NCI-H1436 (cell line): ENCODE measurements at places on chromosomes 3 and 15.

DNA sequence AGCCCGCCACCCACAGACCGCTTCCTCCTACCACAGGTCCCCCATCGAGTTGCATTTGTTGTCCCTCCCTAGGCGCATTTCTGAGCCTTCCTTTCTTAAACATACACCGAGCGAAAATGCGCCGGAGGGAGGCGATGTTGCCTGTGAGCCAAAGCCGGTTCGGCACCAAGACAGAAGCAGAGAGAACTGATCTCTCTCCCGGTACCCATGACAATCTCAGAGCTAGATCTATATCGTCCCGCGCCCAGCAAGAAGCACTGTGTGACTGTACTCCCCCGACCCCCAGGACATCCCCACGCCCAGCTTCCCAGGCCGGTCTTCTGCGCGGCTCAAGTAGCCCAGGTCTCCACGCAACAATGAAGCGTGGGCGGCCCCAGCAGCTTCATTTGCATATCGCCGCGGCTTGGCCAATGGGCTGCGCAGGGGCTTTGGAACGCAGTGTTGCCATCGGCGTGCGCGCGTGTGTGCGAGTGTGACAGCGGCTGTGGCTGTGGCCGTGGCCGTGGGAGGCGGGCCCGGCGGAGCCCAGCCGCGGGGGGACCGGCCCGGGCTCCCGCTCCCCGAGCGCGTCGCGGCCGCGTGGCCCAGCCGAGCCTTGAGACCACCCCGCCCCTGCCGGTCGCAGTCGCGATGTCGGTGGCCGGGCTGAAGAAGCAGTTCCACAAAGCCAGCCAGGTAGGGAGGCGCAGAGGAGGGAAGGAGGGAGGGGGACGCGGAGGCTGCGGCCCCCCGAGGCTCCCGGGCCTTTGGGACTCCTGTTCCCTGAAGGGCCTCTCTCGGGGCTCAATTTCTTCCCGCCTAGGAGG lies at the start of gene SH3GL3:
Gene SH3GL3, plus strand, starts transcription at position 438 of the 806 bp plus-strand sequence. Its CDS starts 193 bp downstream, at position 631.
- peak; percentile 40 for DNase-seq

DNA sequence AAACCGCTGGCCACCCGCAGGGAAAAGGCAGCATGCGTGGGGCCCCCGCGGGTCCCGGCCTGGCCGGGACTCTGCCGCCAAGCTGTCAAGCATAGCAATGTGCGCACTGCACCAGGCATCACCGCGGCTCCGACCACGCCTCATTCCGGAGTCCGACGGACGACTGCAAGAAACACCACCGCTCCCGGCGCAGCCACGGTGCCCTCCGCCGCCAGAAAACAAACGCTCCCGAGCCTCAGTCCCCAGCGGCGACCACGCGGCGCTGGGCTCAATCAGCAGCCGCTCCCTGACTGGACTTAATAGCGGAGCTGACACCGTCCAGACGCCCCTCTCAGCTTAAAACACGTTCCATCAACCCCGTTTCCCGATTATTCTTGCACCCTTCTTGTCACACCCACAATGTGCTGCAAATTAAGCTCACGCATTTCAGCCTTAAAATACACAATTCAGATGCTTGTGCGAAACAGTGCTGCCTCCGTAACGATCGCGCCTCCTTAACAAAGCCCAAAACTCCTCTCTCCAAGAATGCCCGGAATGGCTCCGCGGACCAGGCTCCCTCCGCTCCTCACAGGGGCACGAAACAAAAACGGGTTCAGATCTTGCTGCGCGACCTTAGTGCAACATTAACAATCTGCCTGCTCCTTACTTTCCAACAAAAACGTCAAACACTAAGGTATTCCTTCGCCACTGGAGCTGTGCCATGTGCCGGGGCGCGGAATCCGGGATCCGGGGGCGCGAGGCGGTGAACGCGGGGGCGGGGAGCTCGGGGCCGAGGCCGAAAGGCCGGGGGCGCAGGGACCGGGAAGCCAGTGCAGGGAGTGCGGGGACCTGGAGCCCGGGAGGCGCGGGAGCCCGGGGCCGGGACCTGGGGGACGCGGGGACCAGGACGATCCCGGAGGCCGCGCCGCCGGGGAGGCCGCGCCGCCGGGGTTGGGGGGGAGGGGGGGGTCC lies 655 bp downstream of the CYFIP1 start:
- DNase-seq, result no peak

DNA sequence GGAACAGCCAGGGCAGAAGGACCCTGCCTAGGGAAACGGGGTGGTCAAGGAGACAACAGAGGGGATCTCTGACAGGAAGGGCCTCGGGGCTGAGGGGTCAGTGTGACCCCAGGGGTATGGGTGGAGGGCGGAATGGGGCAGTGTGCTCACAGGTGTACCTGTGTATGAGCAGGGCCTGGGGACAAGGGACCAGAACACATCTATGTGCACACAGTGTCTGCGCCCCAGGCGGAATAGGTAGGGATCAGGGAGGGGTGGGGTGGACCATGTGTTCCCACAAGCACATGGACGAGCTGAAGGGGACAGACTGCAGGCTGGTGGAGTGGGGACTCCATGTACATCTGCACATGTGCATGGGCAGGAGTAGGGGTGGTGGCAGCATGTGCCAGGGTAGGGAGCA lies 5.0 kb upstream of the TLR9 start:
- DNase-seq, result no peak

- no peak for DNase-seq
Measured at GRCh38 chr3:12612514-12613226, 51.2 kb downstream of the RAF1 start.

DNA sequence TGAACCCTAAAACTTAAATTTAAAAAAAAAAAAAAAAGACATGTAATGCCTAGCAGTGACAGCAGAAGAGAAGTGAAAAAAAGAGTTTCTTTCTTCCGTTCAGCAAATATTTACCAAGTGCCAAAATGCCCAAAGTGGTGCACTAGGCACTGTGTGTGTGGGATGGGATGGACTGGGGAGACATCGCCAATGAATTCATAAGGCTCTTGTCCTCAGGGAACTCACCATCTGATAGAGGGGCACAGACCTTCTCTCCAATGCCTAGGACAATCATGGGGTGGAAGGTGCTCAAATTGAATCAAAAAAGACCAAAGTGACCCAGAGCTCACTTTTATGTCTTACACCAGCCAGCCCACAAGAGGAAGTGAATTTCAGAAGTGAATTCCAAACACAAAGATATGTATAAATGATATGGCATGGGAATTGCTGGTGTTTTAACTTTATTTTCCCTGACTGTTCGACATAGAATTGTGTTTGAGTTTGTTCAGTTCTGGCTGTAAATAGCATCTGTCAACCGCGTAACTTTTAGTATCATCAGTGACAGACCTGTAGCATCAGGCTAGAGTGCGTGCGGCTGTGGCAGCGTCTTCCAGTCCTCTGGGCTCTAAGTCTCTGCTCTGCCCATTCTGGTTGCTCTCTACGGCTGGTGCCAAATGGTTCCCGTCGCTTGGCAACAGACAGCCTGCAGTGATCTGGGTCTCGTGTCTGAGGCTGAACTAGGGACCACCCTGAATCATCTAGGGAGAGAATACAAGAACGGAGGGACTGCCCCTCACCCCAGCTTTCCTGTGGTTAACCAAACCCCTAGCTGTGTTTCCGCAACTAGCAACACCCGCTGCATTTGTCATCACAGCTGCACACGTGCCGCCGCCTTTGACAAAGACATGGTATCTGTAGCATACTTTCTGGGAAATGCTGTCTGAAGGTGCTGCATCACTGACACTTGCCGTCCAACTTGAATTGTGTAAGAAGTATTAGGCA lies 154.0 kb upstream of the THBS1 start:
- no peak for DNase-seq

DNA sequence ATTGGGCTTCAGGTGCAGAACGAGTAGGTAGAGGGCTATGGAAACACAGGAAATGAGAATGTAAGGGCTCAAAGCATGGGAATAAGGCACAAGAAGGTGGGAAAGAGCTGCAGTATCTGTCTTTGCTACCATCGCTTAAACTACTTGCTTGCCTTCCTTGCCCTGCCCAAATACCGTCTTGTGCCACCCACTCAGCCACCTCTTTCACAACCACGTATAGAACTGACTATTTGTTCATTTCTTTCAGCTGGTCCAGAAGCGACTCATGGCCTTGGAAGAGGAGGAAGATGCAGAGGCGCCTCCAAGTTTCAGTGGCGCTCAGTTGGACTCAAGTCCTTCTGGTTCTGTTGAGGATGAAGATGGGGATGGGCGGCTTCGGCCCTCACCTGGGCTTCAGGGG lies 11.8 kb downstream of the LPCAT4 start:
- no peak for DNase-seq

GRCh38 chr15:22960556-22960955 lies 19.6 kb downstream of the CYFIP1 start:
- DNase-seq, result no peak

DNA sequence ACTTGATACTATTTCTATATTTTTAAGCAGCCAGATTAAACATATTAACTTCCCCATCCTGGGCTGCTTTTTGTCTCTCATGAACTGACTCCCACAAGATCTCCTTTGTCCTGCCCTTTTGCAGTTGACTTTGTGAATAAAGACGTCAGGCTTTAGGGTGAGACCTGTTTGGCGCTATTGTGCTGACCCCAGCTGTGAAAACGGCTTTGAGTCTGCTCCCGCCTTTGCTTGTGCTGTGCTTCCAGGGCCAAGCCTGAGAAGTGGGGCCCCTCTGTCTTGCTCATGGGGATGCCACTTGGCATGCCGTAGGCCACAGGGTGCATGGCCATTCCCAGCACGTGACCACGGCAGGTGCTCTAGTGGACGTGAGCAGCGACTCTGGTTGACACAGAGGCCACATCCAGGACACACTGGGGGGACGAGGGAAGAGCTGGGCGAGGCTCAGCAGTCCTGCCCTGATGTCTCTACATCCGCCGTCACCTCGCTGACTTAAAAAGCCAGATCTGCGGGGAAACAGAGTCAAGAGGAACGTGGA lies 268.9 kb upstream of the LYSMD4 start:
- no peak for DNase-seq

GRCh38 chr3:169285057-169286033 lies 378.2 kb downstream of the MECOM start:
- DNase-seq, result no peak

DNA sequence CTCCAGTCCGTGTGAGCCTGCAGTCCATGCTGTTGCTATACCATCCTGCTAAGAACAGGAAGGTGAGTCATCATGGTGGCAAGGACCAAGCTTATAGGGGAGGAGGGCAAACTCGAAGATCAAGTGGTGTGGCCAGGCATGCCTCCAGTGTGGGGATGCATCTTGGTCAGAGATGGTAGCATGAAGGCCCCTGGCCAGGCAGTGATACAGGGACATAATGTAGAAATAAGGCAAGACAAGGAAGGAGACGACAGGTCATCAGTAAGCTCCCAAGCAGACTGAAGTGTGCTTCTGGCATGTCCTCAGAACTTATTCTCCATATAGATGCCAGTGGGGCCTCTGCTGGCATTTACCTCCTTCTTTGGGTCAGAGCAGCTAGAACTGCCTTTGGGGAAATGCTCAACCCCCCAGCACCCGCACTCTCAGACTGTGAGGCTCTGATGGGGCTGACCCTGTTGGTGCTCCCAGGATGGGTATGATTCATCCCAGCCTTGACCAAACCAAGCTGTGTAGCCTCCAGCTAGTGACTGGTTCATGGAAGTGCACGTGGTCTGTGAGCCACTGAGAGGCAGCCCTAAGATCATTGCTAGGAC lies 52.5 kb upstream of the ATP2B2 start:
- no peak for DNase-seq

GRCh38 chr3:143865302-143865701 lies 17.0 kb upstream of the SLC9A9 start:
- no peak for DNase-seq

- DNase-seq, result no peak
Measured at GRCh38 chr15:85710340-85710842, 84.3 kb downstream of the KLHL25 start.

DNA sequence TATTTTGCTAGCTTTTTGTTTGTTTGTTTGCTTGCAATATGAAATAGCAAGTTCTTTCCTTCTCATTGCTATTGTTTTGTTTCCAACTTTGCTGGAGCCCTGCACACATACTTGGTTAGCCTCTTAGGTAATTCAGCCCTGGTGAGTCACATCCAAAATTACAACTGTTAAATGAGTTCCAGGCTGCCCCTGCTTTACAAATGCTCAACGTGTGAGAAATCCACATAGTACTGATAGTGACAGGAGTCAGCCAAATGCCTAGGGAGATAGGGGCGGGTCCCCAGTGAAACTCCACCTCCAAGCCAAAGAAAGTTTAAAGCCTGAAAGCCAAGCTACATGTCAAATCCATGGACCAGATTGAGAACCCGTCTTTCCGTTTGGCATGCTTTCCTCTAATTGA lies 81.3 kb upstream of the RNF7 start:
- no peak for DNase-seq

GRCh38 chr3:174218016-174218415 lies 641.1 kb upstream of the NAALADL2 start:
- no peak for DNase-seq

DNA sequence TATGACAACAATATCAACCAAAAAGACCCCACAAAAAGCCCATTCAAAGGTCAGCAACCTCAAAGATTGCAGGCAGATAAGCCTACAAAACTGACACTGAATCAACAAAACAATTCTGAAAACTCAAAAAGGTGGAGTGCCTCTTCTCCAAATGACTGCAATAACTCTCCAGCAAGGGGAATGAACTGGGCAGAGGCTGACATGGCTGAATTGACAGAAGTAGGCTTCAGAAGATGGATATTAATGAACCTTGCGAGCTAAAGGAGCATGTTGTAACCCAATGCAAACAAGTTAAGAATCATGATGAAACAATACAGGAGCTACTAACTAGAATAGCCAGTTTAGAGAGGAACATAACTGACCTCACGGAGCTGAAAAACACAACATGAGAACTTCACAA lies 20.4 kb upstream of the SLC25A38 start:
- no peak for DNase-seq

- DNase-seq, result no peak
Measured at GRCh38 chr15:68699124-68699880, 120.5 kb downstream of the CORO2B start.

GRCh38 chr3:182533394-182533793 lies 259.9 kb upstream of the ATP11B start:
- peak; percentile 72 for DNase-seq

- no peak for DNase-seq
Measured at GRCh38 chr3:147939839-147940238, 530.7 kb downstream of the ZIC1 start.

- peak; percentile 31 for DNase-seq
Measured at GRCh38 chr3:167882057-167882667, 146.6 kb downstream of the SERPINI1 start.

- no peak for DNase-seq
Measured at GRCh38 chr3:45673273-45673672, 15.9 kb upstream of the SACM1L start.

DNA sequence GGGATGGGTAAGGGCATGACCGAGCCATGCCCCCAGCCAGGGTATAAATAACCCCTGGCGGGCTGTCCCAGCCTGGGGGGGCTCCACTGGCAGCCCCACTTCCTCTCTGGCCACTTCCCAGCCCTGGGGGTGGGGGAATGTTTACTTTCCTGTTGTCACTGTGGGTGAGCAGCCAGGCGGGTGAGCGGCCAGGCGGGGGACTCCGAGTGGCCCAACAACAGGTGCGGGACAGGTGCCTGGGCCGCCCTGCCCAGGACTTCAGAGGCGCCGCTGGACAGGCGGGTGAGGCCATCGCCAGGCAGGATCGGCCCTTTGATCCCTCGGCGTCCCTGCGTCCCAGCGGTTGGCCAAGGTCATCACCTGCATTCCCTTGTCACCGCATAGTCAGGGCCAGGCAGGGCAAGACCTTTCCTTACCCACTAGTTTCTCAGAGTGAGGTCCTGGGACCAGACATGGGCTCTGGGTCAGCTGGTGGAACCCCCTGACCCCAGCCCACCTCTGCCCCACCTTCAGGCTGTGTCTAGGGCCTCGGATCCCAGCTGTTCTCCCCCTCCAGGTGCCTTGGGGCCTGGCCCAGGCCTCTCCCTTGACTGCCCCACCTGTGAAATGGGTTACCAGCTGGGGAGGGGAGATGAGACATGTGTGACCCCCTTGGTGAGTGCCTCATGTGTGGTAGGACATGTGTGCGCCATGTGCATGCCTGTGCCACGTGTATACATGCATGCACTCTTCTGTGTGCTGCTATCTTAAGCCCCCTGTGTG lies 16.6 kb downstream of the SEMA3F start:
- no peak for DNase-seq
